ENCODE measurements at places on chromosomes 2 and 18.

- no peak for DNase-seq
Observed at GRCh38 chr2:190961918-190962487, 52.0 kb downstream of the STAT1 start.

DNA sequence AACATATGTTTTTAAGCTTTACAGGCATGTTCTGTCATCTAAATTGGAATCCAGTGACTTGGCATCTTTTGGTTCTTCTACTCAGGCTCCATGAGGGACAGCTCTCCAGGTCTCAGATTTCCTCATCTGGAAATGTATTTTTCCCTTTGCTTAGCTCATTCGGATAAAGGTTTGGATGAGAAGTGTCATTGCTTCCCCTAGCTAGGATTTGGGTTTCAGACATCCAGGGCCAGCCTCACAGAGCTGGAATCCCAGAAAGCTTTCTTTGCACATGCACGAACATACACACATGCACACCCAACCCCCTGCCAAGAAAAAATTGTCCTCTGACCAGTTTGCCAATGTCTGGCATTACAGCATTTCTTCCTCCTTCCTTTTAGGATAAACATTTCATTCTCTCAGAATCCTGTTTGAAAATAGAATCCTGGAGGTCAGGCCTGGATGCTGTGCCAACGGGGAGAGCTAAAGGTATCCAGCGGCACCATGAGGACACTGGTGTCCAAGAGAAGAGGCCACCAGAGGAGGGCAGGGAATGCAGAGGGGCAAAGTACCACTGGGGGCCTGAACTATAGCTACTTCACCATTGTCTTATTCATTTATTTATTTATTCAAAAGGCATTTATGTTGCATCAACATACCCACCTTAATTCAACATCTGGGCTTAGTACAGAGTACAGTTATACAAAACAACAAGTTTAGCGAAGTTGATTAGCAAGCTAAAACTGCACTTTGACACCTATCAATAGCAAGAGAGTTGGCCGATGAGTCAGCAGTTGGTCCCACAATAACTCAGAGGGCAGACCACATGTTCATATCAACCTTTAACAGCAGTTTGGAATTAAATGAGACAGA is 97.9 kb upstream of the ATL2 start:
- DNase-seq, result no peak

DNA sequence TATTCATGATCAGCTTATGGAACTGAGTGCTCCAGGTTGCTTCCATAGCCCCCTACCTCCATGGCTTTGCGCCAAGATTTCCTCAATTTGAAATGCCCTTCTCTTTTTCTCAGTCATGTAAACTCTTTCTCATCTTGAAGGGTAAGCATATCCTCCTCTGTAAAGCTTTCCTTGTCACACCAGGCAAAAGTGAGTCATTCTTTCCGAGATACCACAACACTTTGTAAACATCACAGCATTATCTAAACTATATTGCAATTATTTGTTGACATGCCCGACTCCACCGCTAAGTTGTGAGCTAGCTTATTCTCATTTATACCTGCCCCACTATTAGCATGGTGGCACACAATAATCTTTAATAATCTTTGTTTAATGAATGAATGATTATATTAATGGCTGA is 419.5 kb upstream of the CHST9 start:
- no peak for DNase-seq

- no peak for DNase-seq
Observed at GRCh38 chr18:38009320-38009719, 443.7 kb upstream of the CELF4 start.

DNA sequence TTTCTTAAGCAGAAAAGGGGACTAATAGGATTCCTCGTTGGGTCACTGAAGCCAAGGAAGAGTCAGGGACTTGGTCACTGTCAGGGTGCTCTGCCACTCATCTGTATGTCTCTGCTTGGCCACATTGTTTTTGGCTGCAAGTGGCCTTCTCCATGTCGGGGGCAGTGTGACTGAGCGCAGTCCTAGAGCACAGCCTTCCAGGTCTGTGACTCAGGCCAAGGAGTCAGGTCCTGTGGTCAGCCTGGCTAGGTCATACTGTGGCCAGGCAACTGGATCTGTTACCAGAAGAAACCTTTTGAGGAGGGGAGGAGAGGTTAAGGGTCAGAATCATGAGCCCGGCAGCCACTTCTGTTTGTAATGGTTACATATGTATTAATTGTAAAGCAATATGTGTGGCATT is 61.3 kb downstream of the GALNT1 start:
- DNase-seq, result no peak

DNA sequence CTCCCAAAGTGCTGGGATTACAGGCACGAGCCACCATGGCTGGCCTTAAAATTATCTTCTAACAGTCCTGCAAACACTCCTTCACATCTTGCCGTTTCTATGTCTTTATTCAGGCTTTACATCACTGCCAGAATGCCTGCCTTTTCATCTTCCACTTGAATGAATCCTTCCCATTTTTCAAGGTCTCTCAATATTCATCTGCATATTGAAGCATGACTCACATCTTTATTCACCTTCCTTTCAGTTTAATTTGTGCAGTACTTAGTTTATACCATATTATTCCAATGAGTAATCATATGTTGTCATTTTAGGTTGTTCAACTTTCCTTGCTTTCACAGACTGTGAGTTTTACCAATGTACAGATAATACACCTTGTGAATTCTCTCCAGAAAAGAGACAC is 510.1 kb upstream of the PIK3C3 start:
- no peak for DNase-seq

GRCh38 chr2:182132605-182133004 is 147.0 kb downstream of the PPP1R1C start:
- no peak for DNase-seq

GRCh38 chr2:209985874-209986273 is 16.6 kb upstream of the RPE start:
- DNase-seq, result no peak

DNA sequence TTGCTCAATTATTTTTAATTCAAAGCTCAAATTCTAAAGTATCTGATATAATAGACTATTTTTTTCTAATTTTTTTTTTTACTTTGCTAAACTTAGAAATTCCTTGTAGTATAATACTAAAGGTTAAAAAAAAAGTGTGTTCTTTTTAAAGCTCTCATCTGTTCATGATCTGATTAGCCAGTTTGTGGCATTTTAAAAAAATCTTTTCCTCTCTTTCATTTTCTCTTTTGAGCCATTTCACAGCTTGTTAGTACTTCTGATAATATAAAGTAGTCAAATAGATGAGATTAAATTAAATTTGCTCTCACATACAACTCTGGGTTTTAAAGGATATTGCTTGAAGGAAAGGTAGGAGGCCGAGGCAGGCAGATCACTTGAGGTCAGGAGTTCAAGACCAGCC is 40.7 kb upstream of the NEMP2 start:
- DNase-seq, result no peak

DNA sequence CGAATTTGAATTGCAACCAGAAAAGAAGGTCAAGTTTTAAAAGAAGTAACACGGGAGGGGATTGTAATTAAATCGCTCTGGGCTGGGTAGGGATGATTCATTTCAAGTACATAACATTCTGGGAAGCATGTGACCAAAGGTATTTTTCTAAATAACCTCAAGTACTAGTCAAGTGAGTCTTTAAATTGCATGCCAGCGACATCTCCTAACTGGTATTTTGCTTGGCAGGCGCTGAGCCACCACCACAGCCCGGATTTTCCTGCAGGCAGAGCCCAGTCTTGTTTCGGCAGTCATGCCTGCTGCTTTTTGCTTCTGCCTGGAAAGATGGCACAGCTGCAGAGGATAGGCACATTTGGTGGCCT is 33.7 kb upstream of the NPAS2 start:
- no peak for DNase-seq

GRCh38 chr18:21684731-21685130 is 19.8 kb downstream of the ABHD3 start:
- no peak for DNase-seq

DNA sequence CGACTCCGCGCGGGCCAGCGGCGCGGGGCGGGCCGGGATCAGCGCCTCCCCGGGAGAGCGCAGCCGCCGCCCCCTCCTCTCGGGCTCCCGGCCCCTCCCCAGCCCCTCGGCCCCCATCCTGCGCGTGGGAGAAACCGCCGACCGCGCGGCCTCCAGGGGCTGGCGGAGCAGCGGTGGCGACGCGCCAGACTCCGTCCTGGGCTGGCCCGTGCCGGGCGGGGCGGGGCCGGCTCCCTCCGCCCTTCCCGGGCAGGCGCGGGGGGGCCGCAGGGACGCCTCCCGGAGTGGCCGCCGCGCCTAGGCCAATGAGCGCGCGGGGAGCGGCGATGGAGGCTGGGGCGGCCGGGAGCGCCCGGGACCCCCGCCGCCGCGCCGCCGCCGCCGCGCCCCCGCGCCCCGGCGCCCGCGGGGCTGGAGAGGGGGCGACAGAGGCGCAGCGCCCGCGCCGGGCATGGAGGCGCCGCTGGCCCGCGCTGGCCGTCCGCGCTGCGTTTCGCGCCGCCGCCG is 49.1 kb downstream of the KCNIP3 start:
- no peak for DNase-seq

- no peak for DNase-seq
Observed at GRCh38 chr2:60867007-60867406, 14.4 kb upstream of the REL start.

- DNase-seq, result no peak
Observed at GRCh38 chr2:86686905-86687304, 33.2 kb upstream of the RMND5A start.

DNA sequence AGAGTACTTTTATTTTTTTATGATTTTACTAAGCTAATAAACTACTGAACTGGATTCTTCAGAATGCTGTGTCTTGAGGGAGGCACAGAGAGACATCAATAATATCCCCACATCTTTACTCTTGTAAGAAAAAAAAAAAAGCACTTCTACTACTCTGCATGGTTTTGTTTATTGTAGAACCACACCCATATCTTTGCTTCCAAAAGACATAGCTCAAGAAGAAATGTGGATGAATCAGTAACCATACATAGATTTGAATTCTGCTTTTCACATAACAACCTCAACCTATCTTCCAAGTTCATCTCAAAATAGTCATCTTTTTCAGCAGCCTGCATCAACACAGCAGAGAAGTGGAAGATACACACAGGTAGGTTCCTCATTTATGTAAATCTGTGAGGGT is 12.2 kb upstream of the COL5A2 start:
- no peak for DNase-seq

DNA sequence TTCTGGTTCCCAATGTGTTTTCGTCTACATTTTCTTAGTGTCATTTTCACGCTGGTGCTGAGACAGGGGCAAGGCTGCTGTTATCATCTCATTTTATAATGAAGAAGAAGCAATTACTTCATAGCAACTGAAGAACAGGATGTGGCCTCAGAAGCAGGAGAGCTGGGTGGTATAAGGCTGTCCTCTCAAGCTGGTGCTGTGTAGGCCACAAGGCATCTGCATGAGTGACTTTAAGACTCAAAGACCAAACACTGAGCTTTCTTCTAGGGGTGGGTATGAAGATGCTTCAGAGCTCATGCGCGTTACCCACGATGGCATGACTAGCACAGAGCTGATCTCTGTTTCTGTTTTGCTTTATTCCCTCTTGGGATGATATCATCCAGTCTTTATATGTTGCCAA is 7.3 kb downstream of the IL36G start:
- no peak for DNase-seq

- no peak for DNase-seq
Observed at GRCh38 chr18:76874642-76875389, 52.5 kb downstream of the ZNF236 start.

DNA sequence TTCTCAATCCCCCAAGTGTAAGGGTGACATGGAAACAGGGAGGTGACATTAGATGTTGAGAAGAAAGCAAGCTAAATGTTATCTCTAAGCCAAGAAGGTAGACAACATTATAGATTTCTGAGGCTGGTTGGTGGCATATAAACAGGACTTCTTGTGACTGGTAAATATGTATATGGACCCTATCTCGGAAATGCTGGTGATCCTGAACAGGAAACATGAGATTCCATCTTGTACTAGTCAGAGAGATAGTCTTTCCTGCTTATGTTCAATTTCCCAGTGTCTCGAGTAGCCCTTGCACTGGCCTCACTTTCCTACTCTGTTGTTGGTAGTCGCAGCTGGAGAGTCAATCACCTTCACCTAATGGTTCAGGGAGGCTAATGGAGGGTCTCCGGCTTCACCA is 26.8 kb downstream of the MOGAT1 start:
- DNase-seq, result no peak

DNA sequence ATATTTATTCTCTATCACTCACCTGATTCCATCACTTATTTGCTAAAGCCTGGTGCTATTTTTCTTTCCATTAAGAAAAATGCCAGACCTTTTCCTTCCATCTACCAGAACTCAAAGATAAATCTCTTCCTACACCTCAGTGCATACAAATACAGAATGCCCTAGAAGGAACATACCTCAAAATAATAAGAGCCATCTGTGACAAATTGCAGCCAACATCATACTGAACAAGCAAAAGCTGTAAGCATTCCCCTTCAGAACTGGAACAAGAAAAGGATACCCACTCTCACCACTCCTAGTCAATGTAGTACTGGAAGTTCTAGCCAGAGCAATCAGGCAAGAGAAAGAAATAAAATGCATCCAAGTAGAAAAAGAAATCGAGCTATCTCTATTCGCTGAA is 315.9 kb upstream of the UBE2E3 start:
- DNase-seq, result no peak

GRCh38 chr2:24262421-24262970 is 87.6 kb downstream of the FAM228A start:
- DNase-seq, result no peak

GRCh38 chr2:238558456-238559099 is 131.9 kb downstream of the ASB1 start:
- DNase-seq, result no peak

- no peak for DNase-seq
Observed at GRCh38 chr18:35131387-35132020, 90.3 kb downstream of the MAPRE2 start.

- no peak for DNase-seq
Observed at GRCh38 chr2:208722731-208723130, 316.1 kb downstream of the PTH2R start.

GRCh38 chr2:152367547-152368390 is 32.8 kb downstream of the FMNL2 start:
- no peak for DNase-seq

DNA sequence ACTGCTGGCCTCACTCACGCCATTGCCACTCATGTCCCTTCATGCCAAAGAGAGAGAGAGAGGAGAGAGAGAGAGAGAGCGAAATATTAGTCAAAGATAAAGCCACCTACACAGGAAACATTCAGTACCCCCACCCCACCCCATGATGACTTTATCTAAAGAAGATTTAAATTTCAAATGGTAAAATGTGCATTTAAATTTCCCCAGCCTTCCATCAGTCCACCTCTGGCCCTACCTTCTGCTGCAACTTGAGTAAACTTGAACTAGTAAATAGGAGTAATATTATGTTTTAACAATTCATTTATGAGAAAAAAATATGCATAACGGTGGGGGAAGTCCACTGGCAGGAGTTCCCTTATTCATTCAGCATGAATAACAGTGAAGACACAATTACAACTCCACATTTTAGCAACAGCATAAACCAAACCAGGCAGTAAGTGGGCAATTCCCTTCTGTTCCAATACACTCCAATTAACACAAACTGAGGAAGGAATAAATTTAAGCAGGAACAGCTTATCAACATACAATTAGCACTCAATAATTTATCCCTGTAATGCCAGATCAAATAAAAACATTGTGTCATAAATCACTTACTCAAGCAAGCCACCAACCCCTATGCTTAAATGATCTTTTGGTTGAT is 264.2 kb downstream of the LNPK start:
- DNase-seq, result no peak
